Mucosa of gallbladder (tissue), 1 donor: ENCODE measurements at places on chromosomes 12 and 14. TPM values are rescaled to one million over a fixed set of nuclear protein-coding genes. Genes with fewer than 3 reads are reported as not detected.

The SPTSSA gene
- total RNA-seq, result 32.7 TPM

The BEGAIN gene
- total RNA-seq, result 4.5 TPM

The ANO2 gene
- 2.5 TPM for total RNA-seq

The NCKAP5L gene
- 22.0 TPM for total RNA-seq

The PMCH gene
- not detected for total RNA-seq

The SLC6A13 gene
- total RNA-seq, result 0.40 TPM

The APAF1 gene
- 22.3 TPM for total RNA-seq

The GLS2 gene
- 1.8 TPM for total RNA-seq

The OTUB2 gene
- 2.1 TPM for total RNA-seq

The TSHR gene
- total RNA-seq, result not detected

The NKX2-1 gene
- total RNA-seq, result 0.26 TPM

The AKAP3 gene
- 1.0 TPM for total RNA-seq

The SLC25A47 gene
- total RNA-seq, result 0.20 TPM

The P2RX2 gene
- not detected for total RNA-seq

The BCL2L14 gene
- 13.5 TPM for total RNA-seq
